Left renal pelvis (tissue), 4 donors: ENCODE measurements at places on chromosomes 11 and 22. TPM values are rescaled to one million over a fixed set of nuclear protein-coding genes. Genes with fewer than 3 reads are reported as not detected.

- DNase-seq, result no peak
These were observed 4.1 kb downstream of the GNAZ start for GRCh38 chr22:23074451-23074850.

Gene GGT1
- 4.0 TPM for polyA plus RNA-seq

- DNase-seq, result peak; percentile 45
These were observed at the start of gene TMEM121B for GRCh38 chr22:17121233-17122195. TSS of gene TMEM121B (minus strand) at chr22:17121360. CDS start at chr22:17121127, 233 bp downstream.

GRCh38 chr22:49676783-49677494, 150.7 kb downstream of the BRD1 start:
- no peak for DNase-seq

Gene NXPE1
- 0.09 TPM for polyA plus RNA-seq

Gene NLRP14
- polyA plus RNA-seq, result 0.15 TPM

GRCh38 chr11:61293867-61294716, 1.0 kb downstream of the VWCE start:
- peak; percentile 16 for DNase-seq
